ENCODE measurements at places on chromosomes 16 and 17.

- no peak for DNase-seq
- peaks cover 29% of the 10 kb centered on the region for H3K27me3 ChIP-seq
- peaks cover 11% of the 10 kb centered on the region for H3K4me1 ChIP-seq
- no peak overlapping the region for H3K27ac ChIP-seq
- H3K36me3 ChIP-seq, result no peaks in the 10 kb centered on the region
These were observed 25.8 kb upstream of the HS3ST2 start for GRCh38 chr16:22788193-22788530.

DNA sequence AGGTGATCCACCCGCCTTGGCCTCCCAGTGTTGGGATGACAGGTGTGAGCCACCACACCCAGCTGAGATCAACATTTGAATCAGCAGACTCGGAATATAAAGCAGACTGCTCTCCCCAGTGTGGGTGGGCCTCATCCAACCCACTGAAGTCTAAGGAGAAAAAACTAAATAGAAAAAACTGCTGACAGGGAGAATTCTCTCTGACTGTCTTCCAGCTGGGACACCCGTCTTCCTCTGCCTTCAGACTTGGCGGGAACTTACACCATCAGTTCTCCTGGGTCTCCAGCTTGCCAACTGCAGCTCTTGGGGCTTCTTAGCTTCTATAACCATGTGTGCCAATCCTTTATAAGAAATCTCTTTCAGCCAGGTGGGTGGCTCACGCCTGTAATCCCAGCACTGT, 90.7 kb downstream of the MRM3 start:
- peaks cover 3% of the 10 kb centered on the region for H3K36me3 ChIP-seq
- no peak for DNase-seq
- H3K4me3 ChIP-seq, result no peak overlapping the region
- peaks cover 40% of the 10 kb centered on the region for H3K27me3 ChIP-seq
- peaks cover 8% of the 10 kb centered on the region for H3K4me1 ChIP-seq

DNA sequence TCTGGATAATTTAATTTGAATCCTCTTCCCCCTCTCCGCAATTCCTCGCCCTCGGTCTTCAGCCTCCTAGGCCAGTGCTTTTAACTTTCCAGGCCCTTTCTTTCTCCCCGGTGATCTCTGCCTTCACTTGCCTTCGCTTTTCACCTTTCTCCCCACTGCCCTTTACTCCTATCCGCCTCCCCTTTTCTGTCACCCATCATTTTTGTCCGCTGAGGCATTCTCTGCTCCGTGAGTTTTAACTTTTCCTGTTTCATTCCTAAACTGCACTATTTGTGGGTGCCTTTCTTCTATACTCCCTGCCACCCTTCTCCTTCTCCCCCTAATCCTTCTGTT, 729 bp downstream of the LONP2 start:
- H3K27me3 ChIP-seq, result no peaks in the 10 kb centered on the region
- H3K36me3 ChIP-seq, result peaks cover 2% of the 10 kb centered on the region
- H3K4me3 ChIP-seq, result peak overlapping the region; percentile 96
- peaks cover 42% of the 10 kb centered on the region for H3K4me1 ChIP-seq

- H3K4me3 ChIP-seq, result no peak overlapping the region
- DNase-seq, result no peak
- H3K27me3 ChIP-seq, result peaks cover 21% of the 10 kb centered on the region
- peaks cover 2% of the 10 kb centered on the region for H3K36me3 ChIP-seq
- no peak overlapping the region for H3K27ac ChIP-seq
These were observed 231.1 kb upstream of the NLRP1 start for GRCh38 chr17:5815396-5815795.

- DNase-seq, result no peak
- H3K4me1 ChIP-seq, result peaks cover 7% of the 10 kb centered on the region
- H3K4me3 ChIP-seq, result no peak overlapping the region
- no peaks in the 10 kb centered on the region for H3K36me3 ChIP-seq
- no peak overlapping the region for H3K27ac ChIP-seq
These were observed 18.0 kb upstream of the ABAT start for GRCh38 chr16:8656376-8656775.

- H3K4me3 ChIP-seq, result no peak overlapping the region
- peaks cover 37% of the 10 kb centered on the region for H3K36me3 ChIP-seq
- peaks cover 42% of the 10 kb centered on the region for H3K4me1 ChIP-seq
These were observed 2.4 kb upstream of the PIK3R5 start for GRCh38 chr17:8967861-8968260.

DNA sequence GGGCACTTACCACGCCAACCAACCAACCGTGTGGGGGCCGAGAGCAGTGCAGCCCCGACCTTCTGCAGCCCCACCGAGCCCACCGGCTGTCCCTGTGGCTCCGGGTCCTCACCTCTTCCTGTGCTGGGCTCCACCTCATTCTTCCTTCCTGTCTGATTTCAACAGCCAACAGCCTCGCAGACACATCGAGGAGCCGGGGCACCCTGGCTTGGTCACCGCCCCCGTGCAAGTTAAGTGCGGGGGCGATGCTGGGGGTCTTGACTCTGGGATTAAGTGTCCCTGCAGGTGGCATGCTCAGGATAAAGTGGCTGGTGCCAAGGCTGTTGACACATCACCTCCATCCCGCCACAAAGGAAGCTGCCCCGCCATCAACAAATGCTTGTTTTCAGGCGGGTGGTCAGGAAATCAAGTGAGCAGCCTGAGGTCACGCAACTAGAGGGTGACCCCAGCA, at the start of gene NLRC3:
TSS of gene NLRC3 (minus strand) at position 102 of the 451 bp plus-strand sequence. CDS start 12,367 bp downstream, outside the sequence.
- H3K27ac ChIP-seq, result peak within 1 kb of the TSS; percentile 98
- peaks cover 52% of the 10 kb centered on the region for H3K4me1 ChIP-seq
- H3K27me3 ChIP-seq, result no peaks in the 10 kb centered on the region
- H3K36me3 ChIP-seq, result peaks cover 38% of the 10 kb centered on the region

DNA sequence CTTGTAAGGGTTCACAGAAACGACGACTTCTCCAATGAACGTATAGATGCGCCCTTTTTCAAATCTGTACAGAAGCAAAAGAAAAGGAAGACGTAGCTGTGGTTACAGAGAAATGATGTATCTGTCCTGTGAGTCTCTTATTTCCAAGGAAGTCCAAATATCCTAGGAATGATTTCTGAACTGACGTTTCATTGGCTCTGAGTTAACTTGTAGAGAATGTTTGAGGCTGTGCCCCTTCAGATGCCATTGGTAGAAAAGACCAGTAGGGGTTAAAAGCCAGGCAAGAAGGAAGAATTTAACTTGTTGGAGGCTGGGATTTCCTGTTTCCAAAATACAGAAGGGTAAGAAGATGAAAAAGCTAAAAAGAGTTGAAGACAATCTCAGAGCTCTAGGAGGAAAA, 96.2 kb downstream of the MYO1D start:
- H3K4me1 ChIP-seq, result peaks cover 2% of the 10 kb centered on the region
- no peaks in the 10 kb centered on the region for H3K27me3 ChIP-seq
- no peaks in the 10 kb centered on the region for H3K36me3 ChIP-seq
- no peak overlapping the region for H3K27ac ChIP-seq

DNA sequence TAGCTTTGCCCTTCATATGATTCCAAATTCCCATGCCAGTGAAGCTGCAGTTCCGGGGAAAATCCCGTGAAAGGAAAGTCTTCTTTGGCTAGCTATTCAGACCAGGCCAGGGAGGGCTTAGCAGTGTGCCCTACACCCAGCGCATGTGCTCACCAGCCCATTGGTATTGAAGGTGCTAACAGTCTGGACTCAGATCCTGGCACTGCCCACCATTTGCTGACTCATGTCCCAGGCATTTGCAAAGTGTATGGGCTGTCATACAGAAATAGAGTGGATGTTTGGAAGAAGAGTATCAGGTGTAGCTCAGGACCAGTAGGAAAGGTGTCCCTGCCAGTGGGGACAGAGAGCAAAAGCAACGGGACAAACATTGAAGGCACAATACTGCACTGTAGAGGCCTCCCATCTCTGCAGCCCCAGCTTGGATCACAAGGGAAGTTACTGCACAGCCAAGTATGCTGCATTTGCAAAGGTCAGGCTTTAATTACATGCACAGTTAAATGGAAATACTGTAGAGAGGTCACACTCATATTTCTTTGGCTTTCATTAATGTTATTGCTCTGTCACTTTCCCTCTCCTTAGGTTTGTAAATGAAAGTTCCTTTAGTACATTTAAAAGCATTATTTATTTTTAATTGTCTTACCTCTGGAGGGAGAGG, 220.0 kb downstream of the IRX3 start:
- no peak overlapping the region for H3K27ac ChIP-seq
- H3K4me3 ChIP-seq, result no peak overlapping the region
- no peak for DNase-seq
- no peaks in the 10 kb centered on the region for H3K4me1 ChIP-seq
- H3K36me3 ChIP-seq, result no peaks in the 10 kb centered on the region

Data from activated CD8-positive, alpha-beta memory T cell treated with anti-CD3 and anti-CD28 coated beads, Interleukin-2, amount 10 ng/mL, durations not matched to agents 7 days and 5 days (primary cell).